ENCODE measurements at places on chromosomes 1 and 21.

DNA sequence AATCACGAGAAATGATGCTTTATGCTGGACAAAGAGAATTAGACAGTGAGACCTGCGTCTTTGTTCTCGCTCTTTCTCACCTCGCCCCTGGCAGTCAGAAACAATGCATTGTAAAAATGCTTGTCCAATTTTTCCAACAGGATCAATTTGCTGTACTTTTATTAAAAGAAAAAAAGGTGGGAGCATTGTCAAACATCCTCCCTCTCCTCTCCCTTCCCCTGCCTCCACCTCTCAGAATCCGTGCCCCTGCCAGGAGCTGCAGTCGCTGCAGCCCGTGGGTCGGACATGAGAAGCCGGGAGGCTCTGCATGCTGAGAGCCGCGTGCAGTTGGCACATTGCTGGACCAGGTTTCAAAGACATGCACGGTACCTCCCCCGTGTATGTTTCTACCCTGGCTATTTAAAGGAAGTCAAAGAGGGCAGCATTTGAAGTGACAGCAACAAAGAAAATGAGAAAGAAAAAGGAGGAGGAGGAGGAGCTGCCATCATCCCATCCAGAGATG, 161.0 kb upstream of the KAZN start:
- no peak for DNase-seq

GRCh38 chr1:50656931-50657330, 233.7 kb upstream of the DMRTA2 start:
- no peak for DNase-seq

- no peak for DNase-seq
Measured at GRCh38 chr1:245809361-245809760, 654.6 kb downstream of the KIF26B start.

DNA sequence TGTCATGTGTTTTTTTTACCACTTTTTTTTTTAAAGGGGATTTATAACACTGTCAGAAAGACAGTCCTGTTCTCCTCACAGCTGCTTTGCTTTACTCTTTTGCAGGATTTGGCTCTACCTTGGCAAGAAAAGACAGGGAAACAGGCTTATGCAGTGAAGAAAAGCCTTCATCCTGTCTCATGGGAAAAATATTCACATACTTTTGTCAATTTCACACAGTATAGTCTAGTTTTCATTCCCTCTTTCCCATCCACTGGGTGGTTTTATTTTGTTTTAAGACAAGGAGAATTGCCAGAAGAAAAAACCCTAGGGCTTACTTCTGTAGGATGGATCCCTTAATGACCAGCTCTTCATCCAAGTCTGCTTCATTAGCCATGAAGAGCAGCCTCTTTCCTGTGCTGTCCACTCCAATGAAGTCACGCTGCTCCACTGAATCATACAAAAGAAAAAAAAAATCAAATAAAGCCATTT, 60.0 kb downstream of the EIF2B3 start:
- DNase-seq = no peak

GRCh38 chr1:9151328-9151860, 22.5 kb upstream of the GPR157 start:
- no peak for DNase-seq

- DNase-seq = peak; percentile 96
Measured at GRCh38 chr1:92909321-92909720, 51.9 kb downstream of the DIPK1A start.
